Thymus (tissue), 14 donors: ENCODE measurements at places on chromosomes 4 and X.
A peak's percentile ranks its signal among the peaks of the same experiment; 100 is the strongest.

GRCh38 chr4:39068907-39069306 is 6.9 kb downstream of the KLHL5 start:
- no peaks in the 10 kb centered on the region for H3K27me3 ChIP-seq
- no peak overlapping the region for H3K4me3 ChIP-seq
- no peaks in the 10 kb centered on the region for H3K36me3 ChIP-seq
- H3K4me1 ChIP-seq = no peaks in the 10 kb centered on the region

DNA sequence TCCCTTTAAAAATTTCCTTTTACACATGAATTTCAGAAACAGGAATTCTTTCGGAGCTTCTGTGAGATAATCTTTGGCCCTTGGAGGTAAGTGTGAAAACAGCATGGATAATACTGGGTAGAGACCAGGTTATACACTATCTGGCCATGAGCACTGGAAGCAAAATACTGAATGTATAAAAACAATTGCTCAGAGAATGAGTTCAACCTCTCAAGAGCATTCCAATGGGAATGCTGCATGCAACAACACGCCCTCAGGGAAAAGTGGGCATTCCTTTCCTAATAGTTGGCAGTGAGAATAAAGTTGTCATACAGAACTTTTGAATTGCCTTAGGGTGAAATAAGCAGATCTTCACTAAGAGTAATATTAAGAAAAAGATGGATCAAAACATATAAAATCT is 574.8 kb upstream of the DIPK2B start:
- H3K4me3 ChIP-seq = no peak overlapping the region
- no peaks in the 10 kb centered on the region for H3K4me1 ChIP-seq
- H3K27me3 ChIP-seq = no peaks in the 10 kb centered on the region
- no peak for DNase-seq
- no peak overlapping the region for H3K27ac ChIP-seq

DNA sequence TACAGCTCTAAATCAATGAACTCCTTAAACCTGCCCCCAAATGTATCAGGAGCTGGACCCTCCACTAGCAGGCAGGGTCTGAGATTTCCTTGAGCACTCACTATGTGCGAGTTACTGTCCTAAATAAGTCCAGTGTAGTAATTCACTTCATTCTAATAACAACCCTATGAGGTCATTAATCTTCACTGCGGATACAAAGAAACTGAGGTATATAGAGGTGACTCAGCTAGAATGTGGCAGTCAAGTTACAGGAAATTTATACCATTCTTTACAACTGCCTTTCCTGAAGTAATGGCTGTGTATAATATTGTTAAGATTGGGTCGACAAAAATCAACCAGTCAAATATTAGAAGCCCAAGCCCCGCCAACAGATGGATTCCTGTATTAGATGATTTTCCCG is 473.9 kb upstream of the FTHL17 start:
- no peaks in the 10 kb centered on the region for H3K4me1 ChIP-seq
- no peak overlapping the region for H3K4me3 ChIP-seq
- no peaks in the 10 kb centered on the region for H3K36me3 ChIP-seq
- H3K27me3 ChIP-seq = no peaks in the 10 kb centered on the region
- no peak for DNase-seq

DNA sequence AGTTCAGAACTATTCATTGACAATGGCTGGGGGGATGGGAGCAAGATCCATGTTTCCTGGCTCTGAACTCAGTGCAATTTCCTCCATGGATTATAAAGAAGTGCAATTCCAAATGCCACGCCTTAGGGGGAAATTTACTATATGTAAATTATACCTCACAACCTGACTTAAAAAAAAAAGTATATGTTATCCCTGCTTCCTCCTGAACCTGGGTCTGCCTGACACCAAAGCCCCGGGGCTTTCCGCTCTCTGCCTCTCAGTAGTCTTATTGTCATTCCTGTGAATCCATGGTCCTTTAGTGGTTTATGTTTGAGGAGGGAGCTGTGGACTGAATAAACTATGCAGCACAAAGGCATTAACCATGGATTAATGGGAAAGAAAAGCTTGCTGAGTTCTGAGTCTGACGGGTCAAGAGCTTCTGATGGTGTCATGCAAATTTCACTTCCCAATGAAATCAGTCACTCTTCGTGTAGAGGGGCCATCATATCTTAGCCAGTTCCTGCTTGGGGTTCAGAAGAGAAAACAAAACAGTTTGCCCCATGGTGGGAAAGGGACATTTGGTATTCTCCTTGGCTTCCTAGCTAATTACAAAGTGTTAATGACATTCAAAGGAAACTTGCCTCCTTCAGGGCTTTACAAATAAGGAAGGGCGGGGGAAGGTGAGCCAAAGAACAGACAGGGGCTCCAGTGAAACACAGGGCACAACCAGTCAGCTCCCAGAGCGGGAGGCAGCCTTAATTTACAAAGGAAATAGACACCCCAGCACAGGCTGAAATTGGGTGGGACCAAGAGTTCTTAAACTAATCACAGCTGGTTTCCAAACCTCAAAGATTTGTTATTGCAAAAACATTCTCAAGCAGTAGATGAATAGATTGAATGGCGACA is 14.3 kb downstream of the FAM9C start:
- H3K27ac ChIP-seq = peak overlapping the region; percentile 12
- H3K27me3 ChIP-seq = no peaks in the 10 kb centered on the region
- no peak for DNase-seq
- peaks cover 21% of the 10 kb centered on the region for H3K4me1 ChIP-seq

GRCh38 chr4:62410371-62411003 is 1210.4 kb downstream of the ADGRL3 start:
- H3K36me3 ChIP-seq = no peaks in the 10 kb centered on the region
- no peak for DNase-seq
- H3K27ac ChIP-seq = no peak overlapping the region
- no peaks in the 10 kb centered on the region for H3K4me1 ChIP-seq
- H3K4me3 ChIP-seq = no peak overlapping the region
